ENCODE measurements at places on chromosomes 1 and 21.

DNA sequence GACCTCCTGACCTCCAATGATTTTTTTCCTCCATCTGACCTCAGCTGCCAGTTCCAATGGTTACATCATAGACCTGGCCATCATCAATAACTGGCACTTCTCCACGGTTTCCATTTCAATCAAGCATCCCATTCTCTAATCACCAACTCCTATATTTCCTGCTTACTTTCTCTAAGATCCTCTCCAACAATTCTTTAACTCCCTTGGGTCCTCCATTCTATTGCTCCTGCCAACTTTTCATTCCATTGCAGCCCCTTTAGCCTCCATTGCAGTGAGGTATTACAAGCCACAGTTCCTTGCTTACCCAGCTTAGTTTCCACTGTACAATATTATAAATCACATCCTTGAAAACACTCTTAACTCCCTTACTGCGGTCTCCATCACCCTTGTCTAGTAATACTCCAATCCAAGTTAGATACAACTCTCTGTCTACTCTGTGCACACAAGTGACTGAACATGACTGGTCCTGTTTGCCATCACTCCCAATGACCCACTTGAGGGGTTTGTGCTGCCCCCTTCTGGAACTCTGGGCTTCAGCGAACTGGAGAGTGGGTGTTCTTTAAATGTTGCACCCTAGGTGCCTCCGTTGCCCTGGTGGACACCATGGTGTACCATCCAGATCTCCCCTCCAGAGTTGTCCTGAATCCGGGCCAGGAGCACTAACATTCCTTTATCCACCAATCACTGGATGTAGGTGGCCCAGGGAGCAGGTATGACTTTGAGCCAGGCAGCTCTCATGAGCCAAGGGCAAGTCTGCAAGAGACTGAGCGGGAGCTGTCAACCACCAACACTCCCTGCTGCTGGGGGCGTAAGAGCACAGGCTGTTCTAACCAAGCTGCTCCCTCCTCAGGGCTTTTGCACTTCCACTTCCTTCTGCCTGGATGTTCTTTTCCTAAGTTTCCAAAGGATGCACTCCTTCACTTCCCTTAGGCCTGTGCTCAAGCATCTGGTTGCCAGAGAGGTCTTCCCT is 3.7 kb upstream of the FNDC7 start:
- no peak for DNase-seq

- peak; percentile 30 for DNase-seq
Measured at GRCh38 chr1:217089361-217090014, 366.3 kb upstream of the ESRRG start.

- DNase-seq, result no peak
Measured at GRCh38 chr21:42624095-42624790, 29.2 kb upstream of the PDE9A start.

GRCh38 chr1:66351478-66351877 is 182.5 kb upstream of the SGIP1 start:
- DNase-seq, result no peak

DNA sequence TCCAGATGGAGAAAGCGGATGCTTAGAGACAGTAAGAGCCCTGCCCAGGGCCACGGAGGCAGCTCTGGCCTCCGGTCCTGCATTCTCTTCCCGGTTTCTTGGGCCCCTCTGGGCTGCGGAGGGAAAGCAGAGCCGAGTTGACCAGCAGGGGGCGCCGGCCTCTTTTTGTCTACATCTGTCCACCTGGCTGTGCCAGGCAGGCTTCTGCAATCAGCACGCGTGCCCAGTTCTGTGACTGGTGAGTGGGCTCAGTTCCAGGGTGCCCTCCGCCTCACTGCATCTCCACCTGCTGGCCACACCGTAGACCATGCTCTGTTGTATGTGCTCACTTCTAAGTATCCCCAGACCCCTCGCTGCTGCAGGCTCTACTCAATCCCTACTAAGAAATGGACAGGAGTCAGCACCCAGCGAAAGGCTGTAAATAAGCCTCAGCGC is 6.7 kb upstream of the HUNK start:
- DNase-seq, result peak; percentile 97

DNA sequence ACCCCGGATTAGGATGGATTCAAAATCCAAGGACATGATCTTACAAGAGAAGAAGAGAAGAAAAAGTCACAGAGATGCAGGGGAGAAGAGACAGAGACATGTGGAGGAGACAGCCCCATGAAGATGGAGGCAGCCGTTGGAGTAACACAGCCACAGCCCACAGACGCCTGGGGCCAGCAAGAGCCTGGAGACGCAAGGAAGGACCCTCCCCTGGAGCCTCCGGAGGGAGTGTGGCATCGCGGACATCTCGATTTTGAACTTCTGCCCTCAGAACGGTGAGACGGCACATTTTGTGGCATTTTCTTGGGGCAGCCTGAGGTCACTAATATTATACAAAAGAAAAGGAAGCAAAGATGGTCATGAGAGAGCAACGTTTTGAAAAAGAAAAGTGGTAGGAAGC is 28.8 kb downstream of the ABCG1 start:
- peak; percentile 6 for DNase-seq

DNA sequence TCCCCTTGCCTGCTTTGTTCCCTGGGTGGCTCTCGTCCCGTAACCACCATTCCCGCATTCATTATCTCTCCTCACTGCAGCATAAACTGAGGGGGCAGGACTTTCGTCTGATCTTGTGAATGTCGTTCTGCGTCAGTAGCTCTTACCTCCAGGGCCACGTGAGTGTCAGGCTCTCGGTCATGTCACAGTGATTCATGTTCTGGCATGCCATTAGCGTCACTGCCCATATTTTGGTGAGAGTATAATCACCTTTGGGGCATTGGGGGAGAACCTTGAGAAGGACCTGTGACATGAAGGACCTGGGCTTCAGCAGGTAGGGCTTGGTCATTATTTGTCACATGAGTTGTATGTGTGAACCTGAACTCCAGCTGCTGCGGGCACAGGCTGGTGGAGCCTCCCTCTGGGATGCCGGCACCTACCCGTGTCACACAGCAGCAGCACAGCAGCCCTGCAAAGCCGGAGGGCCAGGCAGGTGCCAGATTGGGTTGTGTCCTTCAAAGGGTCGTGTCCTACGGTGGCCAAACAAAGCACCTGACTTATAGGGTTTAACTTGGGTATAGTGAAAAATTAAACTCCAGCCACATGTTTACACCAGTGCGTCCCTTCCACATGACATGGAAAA is 68.5 kb downstream of the BACE2 start:
- no peak for DNase-seq

- no peak for DNase-seq
Measured at GRCh38 chr1:202848191-202848542, 37.4 kb downstream of the PCAT6 start.

DNA sequence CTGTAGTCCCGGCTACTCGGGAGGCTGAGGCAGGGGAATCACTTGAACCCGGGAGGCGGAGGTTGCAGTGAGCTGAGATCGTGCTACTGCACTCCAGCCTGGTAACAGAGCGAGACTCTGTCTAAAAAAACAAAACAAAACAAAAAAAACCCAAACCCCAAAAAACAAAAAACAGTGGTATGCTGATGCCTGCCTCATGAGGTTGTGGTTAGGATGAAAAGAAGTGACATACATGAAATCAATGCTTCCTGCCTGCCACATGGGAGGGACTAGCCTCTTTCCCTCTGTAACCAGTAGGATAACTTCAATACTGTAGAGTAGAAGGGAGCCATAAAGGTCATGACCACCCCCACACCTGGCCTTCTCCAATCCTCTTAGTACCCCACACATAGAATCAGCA is 55.2 kb downstream of the TENT5C start:
- no peak for DNase-seq

GRCh38 chr1:158124034-158124433 is 56.7 kb upstream of the CD1D start:
- peak; percentile 87 for DNase-seq

DNA sequence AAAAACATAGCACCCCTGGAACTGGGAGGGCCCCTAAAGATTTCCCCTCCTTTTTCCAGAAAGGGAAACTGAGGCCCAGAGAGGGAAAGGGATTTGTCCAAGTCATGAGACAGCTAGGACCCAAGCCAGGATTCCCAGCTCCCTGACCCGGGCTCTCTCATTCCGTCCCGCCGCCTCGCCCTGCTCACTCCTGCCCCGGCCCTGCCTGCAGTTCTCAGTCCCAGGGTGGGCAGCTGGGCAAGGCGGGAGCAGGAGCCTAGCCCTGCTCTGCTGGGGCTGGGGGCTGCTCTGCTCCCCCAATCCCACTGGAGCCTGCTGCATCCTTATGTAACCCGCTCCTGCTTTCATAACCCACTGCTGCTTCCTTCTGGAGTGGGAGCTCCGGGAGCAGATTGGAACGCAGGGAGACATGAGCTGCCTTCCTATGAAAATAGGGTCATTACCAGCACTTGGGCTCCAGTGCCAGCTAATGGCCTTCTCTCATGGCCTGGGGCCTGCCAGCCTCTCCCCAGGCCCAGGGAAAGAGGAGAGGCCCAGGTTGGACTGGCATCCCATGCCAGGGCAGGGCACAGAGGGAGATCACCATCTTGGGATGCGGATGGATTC is 84.5 kb downstream of the CAMK2N1 start:
- peak; percentile 6 for DNase-seq

GRCh38 chr1:147798731-147799130 is 38.3 kb upstream of the GJA5 start:
- no peak for DNase-seq

- DNase-seq, result peak; percentile 47
Measured at GRCh38 chr1:211734791-211735190, 59.4 kb upstream of the NEK2 start.

- DNase-seq, result no peak
Measured at GRCh38 chr1:234331507-234331906, 41.7 kb upstream of the COA6 start.

DNA sequence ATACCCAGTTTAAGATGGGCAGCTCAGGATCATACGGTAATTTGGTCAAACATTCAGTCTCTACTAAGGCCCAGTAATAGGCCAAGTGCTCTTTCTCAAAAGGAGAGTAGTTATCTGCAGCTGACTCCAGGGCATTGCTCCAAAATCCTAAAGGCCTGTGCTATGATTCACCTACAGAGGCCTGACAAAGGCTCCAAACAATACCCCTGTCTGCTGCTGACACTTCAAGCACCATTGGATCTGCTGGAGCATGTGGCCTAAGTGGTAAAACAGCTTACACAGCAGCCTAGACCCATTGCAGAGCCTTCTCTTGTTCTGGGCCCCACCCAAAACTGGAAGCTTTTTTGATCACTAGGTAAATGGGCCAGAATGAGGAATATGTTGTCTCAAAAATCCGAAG is 22.8 kb downstream of the SLAMF7 start:
- no peak for DNase-seq

DNA sequence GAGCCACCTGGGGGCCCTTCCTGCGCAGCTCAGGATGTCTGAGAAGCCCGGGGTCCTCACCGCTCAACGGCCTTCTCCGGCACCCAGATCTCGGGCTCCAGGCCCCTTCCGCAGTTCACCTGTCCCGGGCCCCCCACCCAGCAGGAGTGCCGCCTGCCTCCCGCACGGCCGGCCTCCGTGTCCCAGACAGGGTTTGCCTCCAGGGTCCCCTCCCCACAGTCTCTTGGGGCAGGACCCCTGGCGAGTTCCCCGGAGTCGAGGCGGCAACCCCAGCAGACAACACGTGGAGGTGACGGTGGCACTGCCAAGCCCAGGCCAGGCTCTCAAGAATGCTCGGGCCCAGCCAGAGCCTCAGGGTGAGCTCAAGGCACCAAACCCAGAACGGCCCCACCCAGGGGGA is 22.4 kb upstream of the TTLL10 start:
- DNase-seq, result no peak

- no peak for DNase-seq
Measured at GRCh38 chr1:51509773-51510172, 9.3 kb downstream of the EPS15 start.

DNA sequence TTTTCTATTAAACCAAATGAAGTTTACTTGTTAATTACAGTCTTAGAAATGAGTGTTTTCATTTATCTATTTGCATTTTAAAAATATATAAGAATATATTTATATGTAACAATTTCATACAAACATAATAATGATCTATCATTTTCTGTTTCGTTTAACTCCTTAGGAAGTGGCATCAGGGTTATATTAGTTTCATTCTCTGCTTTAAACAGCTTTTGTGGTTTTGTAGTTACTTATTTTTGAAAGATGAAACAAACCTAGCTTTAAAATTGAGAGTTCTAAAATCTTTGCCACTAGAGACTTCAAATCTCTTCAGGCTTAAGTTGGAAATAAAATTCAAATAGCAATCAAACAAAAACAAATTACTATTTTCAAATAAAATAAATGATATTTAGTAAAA is 2110.6 kb downstream of the MRPL39 start:
- DNase-seq, result no peak

DNA sequence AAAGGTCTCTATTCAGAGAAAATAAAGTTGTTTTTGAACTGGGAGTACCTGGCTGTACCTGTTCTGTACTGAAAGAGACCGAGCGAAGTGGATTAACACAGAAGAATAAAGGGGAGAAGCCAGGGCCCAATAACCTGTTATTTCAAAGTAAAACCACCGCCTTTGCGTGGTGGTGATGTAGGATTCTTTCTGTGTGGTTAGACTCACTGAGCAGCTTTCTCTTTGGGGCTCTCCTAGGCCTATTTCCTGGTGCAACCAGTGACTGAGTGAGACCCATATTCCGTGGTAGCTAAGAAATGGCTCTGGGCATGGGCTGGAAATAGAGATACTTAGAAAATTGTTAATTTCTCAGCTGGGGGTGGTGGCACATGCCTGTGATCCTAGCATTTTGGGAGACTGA is 99.9 kb downstream of the XCL2 start:
- DNase-seq, result no peak
